ENCODE measurements at places on chromosomes 5 and 9. TPM values are rescaled to one million over a fixed set of nuclear protein-coding genes. Genes with fewer than 3 reads are reported as not detected.

DNA sequence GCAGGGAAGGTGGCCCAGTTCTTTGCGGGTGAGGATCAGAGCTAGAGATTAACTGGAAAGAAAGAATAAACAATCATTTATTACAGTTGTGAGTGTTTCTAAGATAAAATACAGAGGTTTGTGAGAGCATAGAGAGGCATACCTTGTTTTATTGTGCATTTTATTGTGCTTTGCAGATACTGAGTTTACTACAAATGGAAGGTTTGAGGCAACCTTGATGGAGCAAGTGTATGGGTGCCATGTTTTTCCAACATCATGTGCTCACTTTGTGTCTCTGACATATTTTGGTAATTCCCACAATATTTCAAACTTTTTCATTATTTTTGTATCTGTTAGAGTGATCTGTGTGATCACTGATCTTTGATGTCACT lies 715 bp upstream of the C5orf34 start:
- DNase-seq, result no peak

GRCh38 chr9:6214434-6214833 lies 1.2 kb upstream of the IL33 start:
- DNase-seq, result no peak

GRCh38 chr5:176654856-176655255 lies 7.6 kb downstream of the TSPAN17 start:
- DNase-seq, result no peak

GRCh38 chr9:105693435-105694189 lies 729 bp upstream of the TMEM38B start:
- no peak for DNase-seq

DNA sequence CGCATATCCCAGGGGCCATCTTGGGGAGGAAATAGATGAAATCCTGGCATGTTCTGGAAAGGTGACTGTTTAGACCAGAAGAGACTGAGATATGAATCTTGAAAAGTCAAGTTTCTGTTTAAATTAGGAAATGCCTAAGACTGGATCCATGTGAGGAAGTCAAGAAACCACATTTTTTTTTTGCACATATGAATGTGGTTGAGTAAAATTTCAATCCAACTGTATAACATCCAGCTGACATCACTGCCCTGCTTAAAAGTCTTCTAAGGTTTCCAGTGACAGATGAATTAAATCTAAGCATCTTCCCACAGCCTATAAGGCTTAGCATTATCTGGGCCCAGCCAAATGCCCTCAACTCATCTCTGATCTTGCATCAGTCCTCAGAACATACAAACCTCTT lies 47.7 kb upstream of the TCERG1 start:
- no peak for DNase-seq

GRCh38 chr5:135213027-135213386 lies 179.0 kb upstream of the PITX1 start:
- DNase-seq, result no peak

GRCh38 chr5:62587737-62588136 lies 9.1 kb downstream of the LRRC70 start:
- DNase-seq, result peak; percentile 12

GRCh38 chr5:42591015-42591414 lies 165.6 kb upstream of the CCDC152 start:
- DNase-seq, result no peak

RCL1 gene
- 8.6 TPM for total RNA-seq

All from RPMI7951 (cell line).